A375 (cell line): ENCODE measurements at places on chromosomes 12 and 14. TPM values are rescaled to one million over a fixed set of nuclear protein-coding genes. Genes with fewer than 3 reads are reported as not detected.

The PRKD1 gene
- total RNA-seq, result 3.1 and 4.9 TPM in 2 replicates

The BCL2L2 gene
- total RNA-seq, result 16.5 and 29.4 TPM in 2 replicates

The KLRF1 gene
- total RNA-seq, result not detected in 2 replicates

The TPPP2 gene
- total RNA-seq, result not detected in 2 replicates

The STAC3 gene
- 1.1 and 2.0 TPM in 2 replicates for total RNA-seq

The CHURC1 gene
- total RNA-seq, result 17.9 and 26.1 TPM in 2 replicates

The WNT5B gene
- 0.64 and 1.2 TPM in 2 replicates for total RNA-seq

The PAPLN gene
- 4.2 and 4.4 TPM in 2 replicates for total RNA-seq

The IL26 gene
- not detected in 2 replicates for total RNA-seq
